Activated CD8-positive, alpha-beta memory T cell treated with anti-CD3 and anti-CD28 coated beads for 48 hours (primary cell): ENCODE measurements at places on chromosomes 4 and X.

- DNase-seq: no peak
These were observed 22.2 kb upstream of the PPP2R2C start for GRCh38 chr4:6494431-6495295.

- DNase-seq: no peak
These were observed 12.9 kb downstream of the HHIP start for GRCh38 chr4:144658903-144659302.

DNA sequence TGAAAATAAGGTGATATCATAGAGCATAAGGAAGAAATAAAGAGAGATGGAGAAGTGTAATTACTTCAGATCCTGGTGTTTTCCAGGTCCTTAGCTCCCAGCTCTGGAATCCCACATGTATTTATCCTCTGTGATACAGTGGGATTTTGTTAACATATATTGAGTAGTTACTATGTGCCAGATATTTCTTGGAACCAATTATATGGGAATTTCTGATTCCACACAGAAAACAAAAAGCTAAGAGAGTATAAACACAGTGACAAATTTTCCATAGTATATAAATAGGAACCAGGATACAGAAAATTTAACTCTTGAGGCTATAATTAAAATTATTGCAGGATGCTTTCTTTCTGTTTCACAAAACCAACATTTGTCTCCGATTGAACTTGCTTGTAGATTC is 1067.5 kb downstream of the PCDH7 start:
- no peak for DNase-seq

GRCh38 chr4:145881576-145881975 is 57.0 kb downstream of the ZNF827 start:
- DNase-seq: no peak

GRCh38 chrX:20567108-20567507 is 300.4 kb upstream of the RPS6KA3 start:
- DNase-seq: no peak

GRCh38 chr4:57374866-57375595 is 264.8 kb upstream of the IGFBP7 start:
- DNase-seq: no peak

DNA sequence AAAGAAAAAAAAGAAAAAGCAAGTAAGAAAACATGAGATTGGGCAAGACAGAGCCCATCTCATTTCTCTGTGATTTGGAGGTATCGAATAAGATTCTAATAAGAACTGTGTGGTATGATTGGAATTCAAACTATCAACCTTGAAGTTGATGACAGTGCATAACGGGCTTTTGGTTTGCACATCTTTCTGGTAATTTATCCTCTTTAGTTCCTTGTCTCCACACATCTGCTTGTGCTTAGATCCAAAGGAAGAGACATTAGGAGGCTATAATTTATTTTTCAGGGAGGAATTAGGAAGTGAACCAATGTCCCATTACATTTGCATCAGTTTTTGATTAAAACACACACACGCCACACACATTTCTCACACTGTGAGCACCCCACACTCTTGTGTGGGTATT is 149.9 kb downstream of the ARSF start:
- no peak for DNase-seq
